ENCODE measurements at places on chromosomes 16 and 17.

DNA sequence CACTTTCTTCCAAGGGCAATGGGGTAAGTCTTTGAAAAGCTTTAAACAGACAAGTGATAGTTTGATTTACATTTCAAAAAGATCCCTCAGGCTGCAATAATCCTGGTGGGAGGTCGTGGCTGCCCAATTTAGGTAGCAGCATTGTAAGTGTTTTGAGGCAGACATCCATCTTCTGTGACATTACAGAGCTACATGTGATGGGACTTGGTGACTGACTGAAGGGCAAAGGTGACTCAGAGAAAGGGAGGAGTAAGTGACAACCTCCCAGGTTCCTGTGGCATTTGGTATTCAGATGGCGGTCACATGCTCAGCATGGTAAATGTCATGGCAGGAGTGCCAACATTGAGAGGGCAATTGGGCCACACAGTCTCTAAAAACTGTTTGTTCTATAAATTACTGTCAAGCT lies 26.5 kb downstream of the STAT3 start:
- DNase-seq, result no peak

DNA sequence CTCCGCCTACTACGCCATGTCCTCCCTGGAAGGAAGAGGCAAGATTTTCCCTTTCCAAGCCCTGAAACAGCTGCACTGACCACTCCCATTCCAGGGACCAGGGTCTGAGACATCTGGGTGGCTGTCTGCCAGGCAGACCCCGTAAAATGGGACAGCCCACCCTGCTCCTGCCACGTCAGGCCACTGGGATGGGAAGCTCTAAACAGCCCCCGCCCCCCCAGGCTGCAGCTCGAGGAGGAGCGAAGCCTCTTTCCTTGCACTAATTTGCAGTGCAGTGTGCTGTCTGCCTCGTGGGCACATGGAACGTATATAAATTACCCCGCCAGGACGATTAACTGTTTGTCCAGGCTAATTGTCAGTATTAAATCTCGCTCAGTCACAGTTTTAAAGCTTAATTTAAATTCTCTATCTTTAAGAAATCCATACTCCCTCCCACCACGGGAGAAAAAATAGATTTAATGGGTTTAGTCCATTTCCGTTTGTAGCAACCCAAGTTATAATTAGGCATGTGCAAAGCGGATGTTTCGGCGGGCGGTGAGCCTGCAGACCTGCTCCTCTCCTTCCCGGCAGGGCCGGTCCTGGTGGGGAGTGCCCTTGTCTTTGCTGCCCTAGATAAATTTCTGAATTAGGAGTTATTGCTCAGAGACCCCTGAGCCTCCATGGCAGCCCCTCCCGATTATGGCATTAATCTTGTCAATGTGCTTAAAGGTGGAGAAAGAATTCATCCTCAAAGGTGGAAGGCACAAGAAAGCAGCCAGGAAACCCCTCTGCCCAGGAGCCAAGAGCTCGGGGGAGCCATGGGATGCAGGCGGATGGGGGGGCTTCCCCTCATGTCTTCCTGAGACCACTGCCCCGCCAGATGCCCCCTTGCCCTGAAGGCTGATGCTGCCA lies 268.0 kb upstream of the TNRC6C start:
- DNase-seq, result no peak

GRCh38 chr17:45364531-45365390 lies 47.9 kb upstream of the MAP3K14 start:
- no peak for DNase-seq

DNA sequence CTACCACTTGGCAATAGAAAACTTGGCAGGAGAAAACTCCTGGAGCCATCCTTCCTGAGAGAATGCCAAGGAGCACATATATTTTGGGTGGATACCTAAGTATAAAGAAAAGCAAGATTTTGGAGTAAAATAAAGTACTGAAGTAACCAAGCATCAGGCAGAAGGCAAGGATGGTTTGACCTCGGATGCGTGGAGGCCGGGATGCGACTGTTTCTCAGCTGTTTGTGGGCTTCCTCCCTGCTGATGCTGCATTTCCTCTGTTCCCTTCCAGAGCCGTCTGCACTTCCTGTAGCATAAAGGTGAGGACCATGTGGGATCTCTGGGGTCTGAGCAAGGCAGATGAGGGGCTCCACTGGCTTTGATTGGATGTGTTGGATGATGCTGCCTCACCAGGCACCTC lies 5.5 kb upstream of the TCF25 start:
- no peak for DNase-seq

- DNase-seq, result peak; percentile 74
Observed at GRCh38 chr17:57577751-57578607, 167.1 kb downstream of the CCDC182 start.

GRCh38 chr16:84040823-84041820 lies 1.5 kb downstream of the SLC38A8 start:
- DNase-seq, result no peak

DNA sequence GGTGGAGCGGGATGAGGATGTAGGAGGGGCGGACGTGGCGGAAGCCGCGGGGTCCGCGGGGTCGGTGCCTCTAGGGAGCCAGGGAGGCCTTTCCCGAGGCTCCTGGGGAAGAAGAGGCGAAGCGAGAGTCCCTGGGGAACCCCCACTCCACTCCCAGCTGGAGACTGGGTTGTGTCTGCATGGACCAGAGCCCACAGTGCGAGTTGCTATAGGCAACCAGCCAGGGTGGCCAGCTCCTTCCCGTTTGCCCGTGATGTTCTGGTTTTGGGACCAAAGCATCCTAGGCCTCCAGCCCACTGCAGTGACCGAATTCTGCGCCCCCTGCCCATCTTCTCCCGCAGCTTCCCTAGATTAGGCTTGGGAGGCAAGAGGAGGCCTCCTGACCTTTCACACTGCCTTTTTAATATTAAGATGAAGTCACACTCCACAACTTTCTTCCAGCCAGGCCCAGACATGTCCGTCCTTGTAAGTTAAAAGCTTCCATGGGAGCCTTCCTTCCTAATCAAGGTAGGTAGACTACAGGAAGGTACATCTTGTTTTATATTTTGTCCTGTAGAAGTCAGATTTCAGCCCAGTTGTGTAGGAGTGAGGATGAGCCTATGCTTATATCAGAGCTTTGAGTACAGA lies 469 bp downstream of the AMZ2 start:
- peak; percentile 68 for DNase-seq

DNA sequence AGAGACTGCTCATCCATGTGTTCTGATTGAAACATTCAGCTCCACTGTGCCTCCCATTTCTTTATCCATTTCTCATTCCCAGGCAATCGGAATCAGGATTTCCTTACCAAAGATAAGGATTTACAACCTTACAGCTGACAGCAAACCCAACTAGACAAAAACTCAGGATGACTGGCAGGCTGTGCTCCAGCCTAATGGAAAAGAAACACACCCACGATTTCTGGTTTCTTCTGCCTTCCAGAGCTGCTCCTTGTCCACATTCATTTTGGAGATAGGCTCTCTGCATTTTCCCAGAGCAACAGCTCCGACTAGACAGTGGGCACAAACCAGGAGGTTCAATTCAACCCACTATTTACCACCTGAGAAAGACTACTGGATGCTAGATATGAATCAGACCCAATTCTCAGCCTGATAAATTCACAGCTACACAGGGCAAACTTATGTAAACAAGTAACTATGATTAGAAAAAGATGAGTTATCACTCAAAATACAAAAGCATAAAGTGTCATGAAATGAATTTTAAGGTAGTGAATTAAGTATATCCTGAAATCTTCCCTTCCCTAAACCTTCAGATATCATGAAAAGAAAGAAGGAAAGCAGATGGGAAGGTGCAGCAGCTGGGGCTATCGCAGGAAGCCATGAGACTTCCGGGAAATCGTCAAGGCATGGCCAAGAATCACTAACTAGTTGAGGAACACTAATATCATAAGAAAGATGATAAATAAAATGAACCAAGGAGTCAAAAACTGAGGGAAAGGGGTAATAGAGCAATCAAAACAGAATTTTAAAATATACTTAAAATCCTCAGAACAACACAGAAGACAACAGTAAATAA lies 44.8 kb upstream of the CLEC18B start:
- DNase-seq, result no peak

- DNase-seq, result no peak
Observed at GRCh38 chr17:29141514-29141876, 38.7 kb downstream of the MYO18A start.

DNA sequence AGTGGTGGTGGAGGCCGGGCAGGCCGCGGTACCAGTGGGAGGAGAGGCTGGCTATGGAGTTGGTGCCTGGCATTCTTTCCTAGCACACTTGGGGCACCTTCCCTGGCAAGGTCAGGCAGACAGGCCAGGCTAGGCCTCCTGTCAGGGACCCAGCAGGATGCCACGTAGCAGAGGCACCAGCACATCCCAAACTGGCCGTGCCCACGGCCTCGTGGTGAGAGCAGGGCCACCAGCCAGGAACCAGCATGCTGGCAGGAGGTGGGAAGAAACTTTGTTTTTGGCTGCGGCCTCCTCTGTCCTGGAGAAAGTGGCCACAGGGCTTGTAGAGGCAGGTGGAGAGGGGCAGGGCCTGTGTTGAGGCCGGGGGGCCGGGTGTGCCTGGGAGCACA lies 57.6 kb upstream of the CBFA2T3 start:
- no peak for DNase-seq

- DNase-seq, result no peak
Observed at GRCh38 chr17:39156491-39156890, 5.1 kb upstream of the PLXDC1 start.

- DNase-seq, result no peak
Observed at GRCh38 chr17:28484296-28484695, 10.9 kb downstream of the SLC13A2 start.

- no peak for DNase-seq
Observed at GRCh38 chr17:83034525-83034924, 44.9 kb upstream of the METRNL start.

DNA sequence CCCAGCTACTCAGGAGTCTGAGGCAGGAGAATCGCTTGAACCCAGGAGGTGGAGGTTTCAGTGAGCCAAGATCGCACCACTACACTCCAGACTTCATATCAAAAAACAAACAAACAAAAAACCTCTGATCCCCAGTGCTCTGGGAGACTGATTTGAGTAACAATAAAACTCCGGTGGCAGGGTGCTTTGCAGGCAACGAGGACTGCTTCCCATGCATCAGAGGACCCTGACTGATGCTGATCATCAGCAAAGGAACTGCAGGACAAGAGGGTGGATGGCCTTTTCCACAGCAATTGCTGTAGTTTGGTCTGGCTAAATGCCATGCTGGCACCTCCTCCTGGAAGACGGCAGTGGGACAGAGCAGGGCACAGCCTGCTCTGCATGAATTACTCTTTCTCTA lies 6.4 kb upstream of the SLC39A11 start:
- no peak for DNase-seq

GRCh38 chr16:68070249-68070730 lies 14.9 kb upstream of the NFATC3 start:
- no peak for DNase-seq

GRCh38 chr16:19109288-19109664 lies 4.5 kb upstream of the ITPRIPL2 start:
- no peak for DNase-seq

DNA sequence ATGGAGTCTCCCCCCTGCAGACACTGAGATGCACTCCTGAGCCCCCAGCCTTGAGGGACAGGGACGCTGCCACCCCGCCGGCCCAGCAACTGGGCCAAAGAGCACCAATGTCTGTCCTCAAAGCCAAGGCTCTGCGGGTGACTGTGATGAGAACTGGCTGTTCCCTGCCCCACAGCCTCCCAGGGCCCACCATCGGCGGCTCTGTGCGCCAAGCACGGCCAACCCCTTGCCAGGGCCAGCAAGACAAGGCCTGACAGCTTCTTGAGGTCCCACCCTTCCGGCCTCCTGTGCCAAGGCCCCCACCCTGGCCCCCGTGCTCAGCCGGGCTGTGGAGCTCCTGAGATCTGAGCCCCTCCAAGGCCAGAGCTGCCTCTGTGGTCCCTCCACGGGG lies 34.2 kb upstream of the PABPN1L start:
- DNase-seq, result no peak

DNA sequence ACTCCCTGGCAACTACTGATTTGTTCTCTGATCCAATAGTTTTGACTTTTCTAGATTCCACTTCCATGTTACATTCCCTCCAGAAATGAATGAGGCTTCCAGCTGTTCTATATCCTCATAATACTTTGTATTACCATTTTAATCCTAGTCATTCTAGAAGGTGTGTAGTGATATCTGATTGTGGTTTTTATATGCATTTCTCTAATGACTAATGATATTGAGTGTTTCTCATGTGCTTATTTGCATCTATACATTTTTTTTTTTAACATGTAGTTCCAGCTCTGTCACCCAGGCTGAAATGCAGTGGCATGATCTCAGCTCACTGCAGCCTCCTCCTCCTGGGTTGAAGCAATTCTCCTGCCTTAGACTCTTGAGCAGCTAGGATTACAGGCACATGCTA lies 7.3 kb downstream of the ADGRG5 start:
- no peak for DNase-seq

GRCh38 chr17:38861399-38861843 lies 7.9 kb upstream of the RPL23 start:
- no peak for DNase-seq

DNA sequence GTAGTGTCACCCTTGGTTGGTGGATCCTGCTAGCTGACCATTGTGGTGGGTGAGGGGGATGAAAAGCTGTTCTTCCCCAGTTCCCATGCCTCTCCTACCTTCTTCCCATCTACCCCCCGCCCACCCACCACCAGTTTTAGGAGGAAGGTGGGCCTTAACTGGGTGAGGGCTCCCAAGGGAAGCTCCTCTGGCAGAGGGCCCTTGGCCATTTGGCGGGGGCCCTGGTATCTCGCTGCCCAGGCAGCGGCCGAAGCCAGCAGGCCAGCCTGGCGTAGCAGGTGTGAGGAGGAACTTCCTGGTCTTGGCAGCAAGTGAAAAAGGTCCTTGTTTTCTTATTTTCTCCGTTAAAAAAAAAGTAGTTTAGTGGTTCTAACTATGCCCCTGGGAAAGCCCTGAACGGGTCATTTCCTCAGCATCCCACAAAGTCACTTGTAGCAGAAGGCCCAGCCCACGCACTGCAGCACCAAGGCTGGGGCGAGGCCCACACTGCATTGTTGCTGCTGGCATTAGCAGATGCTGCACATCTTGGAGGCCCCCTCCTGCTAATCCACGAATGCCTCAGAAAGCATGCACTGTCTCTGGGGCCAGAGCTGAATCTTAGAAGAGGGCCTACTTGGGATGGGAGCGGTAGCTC lies 72.5 kb downstream of the MPRIP start:
- DNase-seq, result peak; percentile 69

DNA sequence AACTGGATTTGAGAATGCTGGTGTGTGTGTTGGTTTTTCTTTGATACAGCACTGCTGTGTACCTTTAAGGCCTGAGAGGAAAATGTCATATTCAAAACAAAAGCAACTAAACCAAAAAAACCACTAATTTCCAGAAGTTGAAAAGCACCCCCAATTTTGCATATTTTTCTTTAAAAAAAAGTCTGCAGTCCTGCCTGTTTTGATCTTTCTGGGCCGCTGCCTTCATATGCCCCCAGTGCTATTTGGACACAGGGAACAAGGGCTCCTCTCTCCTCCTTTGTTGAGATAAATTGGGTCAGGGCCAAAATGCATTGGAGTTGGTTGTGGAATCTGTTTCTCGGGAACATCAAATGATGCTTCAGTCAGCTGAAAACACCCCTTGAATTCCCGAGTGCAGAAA lies 26.9 kb downstream of the GPT2 start:
- no peak for DNase-seq

DNA sequence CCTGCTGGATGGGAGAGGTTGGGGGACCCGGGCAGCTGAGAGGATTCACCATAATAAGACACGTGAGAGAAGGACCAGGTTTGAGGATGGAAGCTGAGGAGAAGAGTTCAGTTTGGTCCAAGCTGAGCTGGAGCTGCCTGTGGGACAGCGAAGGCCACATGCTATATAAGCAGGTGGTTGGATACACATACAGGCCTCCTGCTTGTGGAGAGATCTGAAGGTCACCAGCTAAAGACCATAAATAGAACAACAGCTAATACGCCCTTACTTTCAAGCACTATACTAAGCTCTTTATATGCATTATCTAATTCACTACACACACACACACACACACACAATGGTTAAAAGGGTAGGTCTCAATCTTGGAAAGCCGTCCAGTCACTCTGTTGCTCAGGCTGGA lies 32.1 kb downstream of the DUSP14 start:
- DNase-seq, result no peak
